GM04504 (cell line): ENCODE measurements at places on chromosomes 2 and 18.

DNA sequence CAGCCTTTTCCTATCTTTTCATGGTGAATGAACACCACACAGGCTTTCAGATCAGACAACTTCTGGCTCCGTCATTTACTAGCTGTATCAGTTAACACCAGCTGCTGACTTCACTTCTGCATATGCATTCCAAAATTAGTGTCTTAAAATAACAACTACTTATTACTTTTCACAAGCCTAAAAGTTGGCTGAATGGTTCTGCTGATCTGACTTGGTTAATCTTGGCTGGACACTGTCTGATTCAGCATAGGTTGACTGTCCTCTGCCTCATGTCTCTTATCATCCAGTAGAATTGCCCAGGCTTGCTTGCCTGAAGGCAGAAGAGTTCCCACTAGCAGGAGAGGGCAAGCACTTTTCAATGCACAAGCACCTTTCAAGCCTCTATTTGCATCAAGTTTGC lies 72.7 kb downstream of the MARCHF4 start:
- no peak for DNase-seq

GRCh38 chr2:6883448-6884122 lies 6.0 kb downstream of the RSAD2 start:
- no peak for DNase-seq

GRCh38 chr2:47339745-47340541 lies 63.0 kb upstream of the MSH2 start:
- DNase-seq: no peak

DNA sequence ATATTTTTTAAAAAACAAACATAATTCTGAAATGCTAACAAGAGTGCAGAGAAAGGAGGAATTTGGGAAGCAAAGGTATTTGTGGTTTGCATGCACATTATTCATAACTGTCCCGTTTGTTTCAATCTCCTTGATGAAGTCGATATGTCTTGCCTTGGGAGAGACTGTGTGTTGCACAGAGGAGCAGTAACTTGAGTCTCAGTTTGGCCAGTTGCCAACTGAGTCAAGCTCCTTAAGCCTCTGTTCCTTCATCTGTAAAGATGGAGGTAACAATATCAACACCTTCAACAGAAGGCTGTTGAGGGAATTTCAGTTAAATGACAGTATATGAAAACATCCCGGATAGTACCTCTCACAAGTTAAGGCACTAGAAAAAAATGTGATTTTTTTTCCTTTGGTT lies 226.2 kb downstream of the ASXL3 start:
- no peak for DNase-seq

DNA sequence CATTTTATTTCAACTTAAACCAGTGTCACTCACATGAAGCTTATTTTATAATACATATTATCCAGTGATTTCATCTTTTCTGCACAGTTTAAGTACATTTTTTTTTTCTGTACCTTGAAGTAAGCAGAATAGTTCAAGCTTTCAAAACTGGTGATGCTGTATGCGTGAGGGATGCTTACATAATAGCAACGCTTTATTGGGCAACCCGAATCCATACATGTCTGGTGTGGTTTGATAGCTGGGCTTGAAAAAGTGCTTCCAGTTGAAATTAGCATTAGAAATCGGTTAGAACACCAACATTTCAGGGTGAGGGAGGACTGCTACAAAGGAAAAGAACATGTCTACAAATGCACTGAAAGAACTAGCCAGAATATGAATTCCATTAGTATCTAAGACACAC lies 117.4 kb downstream of the MBP start:
- DNase-seq: no peak

- DNase-seq: peak; percentile 83
These were observed 75.7 kb downstream of the RBMS1 start for GRCh38 chr2:160417745-160418397.

DNA sequence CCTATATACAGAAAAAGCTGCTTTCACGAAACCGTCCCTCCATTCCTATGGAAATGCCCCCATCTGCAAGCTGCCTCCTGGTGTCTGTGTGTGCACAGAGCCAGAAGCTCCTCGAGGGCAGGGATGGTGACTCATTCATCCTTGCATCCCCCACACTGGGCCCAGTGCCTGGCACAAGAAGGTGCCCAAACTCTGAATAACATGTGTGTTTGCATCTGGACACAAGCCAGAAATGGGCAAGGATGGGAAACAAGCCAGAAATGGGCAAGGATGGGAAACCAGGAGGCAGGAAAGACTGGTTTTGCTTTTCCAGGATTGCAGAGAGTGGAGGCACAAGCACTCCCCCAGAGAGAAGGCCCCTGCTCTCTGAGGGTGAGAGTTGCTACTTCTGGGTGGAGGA lies 313.9 kb downstream of the CELF4 start:
- DNase-seq: no peak

GRCh38 chr2:115161771-115162493 lies 719.5 kb downstream of the DPP10 start:
- no peak for DNase-seq

DNA sequence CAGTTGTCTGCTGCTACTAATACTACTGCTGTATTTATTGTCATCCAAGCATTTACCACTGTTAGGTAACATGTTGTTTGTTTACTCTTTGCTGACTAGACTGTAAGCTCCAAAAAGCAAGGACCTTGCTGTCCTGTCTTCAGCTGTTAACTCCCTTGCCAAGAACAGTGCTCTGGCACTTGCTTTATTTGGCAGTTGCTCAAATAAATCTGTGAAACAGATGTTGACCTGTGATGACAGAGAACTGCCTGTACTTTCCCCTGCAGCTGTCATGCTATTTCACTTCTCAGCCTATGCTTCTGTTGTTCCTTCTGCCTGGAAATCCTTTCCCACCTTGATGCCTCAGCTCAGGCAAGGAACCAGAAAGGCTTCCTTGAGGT lies 181.2 kb downstream of the ATAD2B start:
- DNase-seq: peak; percentile 60

DNA sequence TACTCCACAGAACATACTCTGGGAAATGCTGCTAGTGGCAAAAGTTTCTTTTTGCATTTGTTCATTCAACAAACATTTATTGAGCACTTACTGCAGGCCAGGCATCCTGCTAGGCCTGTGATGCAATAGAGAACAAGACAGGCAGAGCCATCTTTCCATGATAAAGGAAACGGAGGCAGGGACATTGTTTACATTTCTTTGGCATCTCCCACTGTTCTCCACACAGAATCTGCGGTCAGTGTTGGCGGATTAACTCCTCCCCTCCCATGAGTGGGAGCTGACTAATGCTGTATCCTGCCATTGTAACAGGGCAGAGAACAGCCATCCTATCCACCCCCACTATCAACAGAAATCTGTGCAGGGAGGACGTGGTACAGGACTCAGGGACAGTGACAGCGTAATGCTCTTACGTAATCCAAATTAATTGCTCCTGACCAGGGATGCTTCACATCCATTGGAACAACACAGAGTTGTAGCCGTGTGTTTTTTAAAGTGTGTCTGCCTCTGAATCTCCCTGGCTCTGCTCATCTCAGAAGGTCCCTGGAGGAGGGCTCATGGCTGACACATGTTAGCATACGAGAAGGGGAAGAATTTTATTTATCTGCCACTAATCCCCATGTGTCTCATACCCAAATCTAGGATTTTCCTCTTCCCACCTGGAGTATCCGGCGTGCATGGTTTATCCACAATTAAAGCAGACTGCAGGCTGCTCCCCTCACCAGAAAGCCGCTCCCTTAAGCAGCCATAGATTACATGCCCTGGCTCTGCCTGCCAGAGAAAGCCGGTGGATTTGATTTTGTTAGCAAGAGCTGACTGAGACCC lies 32.3 kb downstream of the STEAP3 start:
- peak; percentile 96 for DNase-seq

GRCh38 chr2:160224060-160224459 lies 24.0 kb upstream of the ITGB6 start:
- peak; percentile 88 for DNase-seq

DNA sequence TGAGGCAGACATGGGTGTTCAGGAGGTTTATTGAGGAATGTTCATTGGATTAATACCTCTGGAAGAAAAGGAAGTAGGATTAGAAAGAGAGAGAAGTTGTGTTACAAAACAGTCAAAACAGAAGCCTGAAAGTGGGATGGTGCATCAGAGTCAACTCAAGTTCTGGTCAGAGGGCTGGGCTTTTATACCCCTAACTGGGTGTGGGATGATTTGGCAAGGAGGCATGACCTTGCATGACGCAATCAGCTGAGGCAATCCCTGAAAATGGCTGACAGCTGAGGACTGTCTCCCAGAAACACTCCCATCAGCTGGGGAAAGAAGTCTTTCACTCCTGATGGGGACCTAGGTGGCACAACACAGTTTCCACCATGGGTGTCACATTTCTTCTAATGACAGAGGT lies 818.2 kb downstream of the SATB2 start:
- DNase-seq: no peak

DNA sequence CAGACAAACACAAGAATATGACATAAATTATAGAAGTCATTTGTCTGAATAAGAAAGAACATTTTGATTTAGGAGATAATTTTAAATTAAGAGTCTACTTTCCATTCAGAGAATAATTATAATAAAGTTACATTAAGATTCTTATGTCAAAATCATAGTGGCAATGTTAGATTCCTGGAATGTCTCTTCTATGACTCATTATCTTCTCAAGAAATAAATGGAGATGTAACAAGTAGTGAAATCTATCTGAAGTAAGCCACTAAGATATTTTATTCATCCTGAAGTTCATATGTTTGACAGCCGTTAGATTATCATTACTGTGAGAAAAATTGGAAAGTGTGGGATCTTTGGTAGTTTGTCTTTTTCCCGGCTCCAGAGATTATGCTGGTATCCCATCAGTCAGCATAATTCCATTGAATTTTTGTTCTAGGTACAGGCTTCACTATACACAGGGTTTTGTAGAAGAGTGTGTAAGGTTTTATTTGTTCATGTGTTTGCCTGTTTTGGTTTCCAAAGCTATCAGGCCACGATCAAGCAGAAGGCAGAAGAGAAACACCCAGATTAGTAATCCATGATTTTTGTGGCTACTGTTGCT lies 1246.6 kb upstream of the LRRTM1 start:
- no peak for DNase-seq

DNA sequence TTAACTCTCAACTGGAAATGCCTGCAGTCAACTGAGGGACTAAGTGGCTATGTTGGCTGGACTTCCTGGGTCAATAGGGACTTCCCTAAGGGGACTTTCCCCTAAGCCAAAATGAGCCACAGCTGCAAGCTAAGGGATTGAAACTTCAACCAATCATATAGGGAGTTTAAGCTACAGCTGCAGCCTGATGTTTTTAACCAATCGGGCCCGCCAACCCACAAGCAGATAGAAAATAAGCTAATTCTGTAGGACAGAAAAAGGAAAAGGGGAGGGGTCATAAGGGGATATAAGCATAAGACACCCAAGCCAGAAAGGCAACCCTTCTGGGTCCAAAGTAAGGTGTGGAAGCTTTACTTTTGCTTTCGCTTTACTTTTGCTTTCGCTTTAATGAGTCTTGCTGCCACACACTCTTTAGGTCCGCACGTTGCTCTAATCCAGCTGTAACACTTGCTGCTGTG lies 927.5 kb downstream of the ERBB4 start:
- DNase-seq: no peak

DNA sequence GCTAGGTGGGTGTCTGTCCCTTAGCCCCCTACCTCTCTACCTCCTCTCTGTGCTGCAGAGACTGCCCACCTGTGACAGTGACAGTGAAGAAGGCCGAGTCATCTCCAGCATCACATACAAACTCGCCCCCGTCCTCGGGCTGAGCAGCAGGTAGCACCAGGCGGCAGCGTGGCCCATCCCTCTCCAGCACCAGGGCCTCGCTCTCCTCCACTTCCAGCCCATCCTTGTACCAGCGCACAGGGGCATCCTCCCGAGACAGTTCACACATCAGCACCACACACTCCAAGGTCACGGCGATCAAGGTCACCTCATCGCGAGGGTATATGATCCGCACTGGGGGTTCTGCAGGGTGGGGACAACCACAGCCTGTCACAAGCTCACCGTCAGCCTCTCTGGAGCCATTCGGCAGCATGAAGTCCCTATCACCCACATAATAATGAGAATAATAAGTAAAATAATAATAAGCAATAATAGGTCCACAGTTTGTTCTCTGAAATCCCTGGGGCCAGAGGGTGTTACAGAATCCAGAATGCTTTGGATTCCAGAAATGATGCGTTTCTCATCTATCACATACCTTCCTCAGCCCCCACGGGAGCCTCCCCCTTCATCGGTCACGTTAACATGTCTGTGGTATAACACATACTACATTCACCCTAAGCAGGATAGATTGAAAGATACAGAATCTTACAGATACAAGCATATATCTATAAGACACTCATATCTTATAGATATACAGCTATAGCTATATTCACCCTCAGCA lies 12.0 kb downstream of the OBSL1 start:
- DNase-seq: no peak

- peak; percentile 98 for DNase-seq
These were observed 106.9 kb upstream of the ITGB6 start for GRCh38 chr2:160306985-160307384.

DNA sequence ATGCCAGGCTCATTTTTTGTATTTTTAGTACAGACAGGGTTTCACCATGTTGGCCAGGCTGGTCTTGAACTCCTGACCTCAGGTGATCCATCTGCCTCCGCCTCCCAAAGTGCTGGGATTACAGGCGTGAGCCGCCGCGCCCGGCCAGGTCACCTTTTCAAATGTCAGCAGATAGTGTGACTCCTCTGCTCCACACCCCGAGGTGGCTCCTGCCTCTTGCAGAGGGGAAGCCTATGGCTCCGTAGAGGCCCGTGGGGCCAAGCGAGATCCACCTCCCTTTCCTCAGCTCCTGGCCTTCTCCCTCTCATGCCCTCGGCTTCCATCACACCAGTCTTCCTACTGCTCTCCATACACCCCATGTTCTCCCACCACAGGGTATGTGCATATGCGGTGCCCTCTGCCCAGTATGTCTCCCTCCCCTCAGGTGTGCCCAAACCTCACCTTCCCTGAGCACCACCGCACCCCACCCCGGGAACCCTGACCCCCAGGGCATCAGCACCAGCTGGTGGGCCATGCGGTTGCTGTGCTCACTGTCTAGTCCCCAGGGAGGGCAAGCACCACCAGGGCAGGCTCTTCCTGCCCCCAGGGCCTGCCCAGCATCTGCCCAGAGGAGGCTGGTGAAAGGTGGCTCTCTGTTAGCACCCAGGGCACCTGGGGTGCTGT lies 10.7 kb downstream of the GPR17 start:
- no peak for DNase-seq

DNA sequence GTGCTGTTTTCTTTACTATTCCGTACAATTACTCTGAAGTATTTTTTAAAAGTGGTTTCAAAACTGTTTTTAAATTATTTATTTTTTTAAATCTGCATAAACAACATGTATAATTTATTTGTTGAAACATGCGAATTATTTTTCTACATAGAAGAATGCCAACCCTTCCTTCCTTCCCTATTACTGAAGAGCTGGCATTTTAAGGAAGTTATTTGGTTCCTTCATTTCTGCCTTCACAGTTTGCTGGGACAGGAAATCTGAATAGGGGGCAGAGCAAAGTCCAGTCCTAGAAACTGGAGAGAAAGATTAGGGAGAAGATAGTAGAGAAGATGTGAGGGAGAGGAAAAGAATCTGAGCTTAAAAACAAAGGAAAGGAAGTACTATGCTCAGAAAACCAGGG lies 146.7 kb upstream of the ACVR2A start:
- DNase-seq: no peak

- no peak for DNase-seq
These were observed 69.8 kb upstream of the STK17B start for GRCh38 chr2:196241175-196241574.
